ENCODE measurements at places on chromosomes 7 and 10.

- DNase-seq: no peak
Observed at GRCh38 chr7:72222136-72222535, 190.0 kb downstream of the CALN1 start.

GRCh38 chr10:31590023-31590800 is 271.2 kb downstream of the ZEB1 start:
- no peak for DNase-seq

GRCh38 chr10:36110097-36110496 is 468.0 kb upstream of the FZD8 start:
- no peak for DNase-seq

GRCh38 chr7:20217193-20217948 is at the start of gene MACC1:
MACC1 (minus strand) TSS chr7:20217384; CDS start chr7:20161862, 55,522 bp downstream.
- no peak for DNase-seq

GRCh38 chr10:44949915-44950314 is 9.7 kb upstream of the RASSF4 start:
- no peak for DNase-seq

DNA sequence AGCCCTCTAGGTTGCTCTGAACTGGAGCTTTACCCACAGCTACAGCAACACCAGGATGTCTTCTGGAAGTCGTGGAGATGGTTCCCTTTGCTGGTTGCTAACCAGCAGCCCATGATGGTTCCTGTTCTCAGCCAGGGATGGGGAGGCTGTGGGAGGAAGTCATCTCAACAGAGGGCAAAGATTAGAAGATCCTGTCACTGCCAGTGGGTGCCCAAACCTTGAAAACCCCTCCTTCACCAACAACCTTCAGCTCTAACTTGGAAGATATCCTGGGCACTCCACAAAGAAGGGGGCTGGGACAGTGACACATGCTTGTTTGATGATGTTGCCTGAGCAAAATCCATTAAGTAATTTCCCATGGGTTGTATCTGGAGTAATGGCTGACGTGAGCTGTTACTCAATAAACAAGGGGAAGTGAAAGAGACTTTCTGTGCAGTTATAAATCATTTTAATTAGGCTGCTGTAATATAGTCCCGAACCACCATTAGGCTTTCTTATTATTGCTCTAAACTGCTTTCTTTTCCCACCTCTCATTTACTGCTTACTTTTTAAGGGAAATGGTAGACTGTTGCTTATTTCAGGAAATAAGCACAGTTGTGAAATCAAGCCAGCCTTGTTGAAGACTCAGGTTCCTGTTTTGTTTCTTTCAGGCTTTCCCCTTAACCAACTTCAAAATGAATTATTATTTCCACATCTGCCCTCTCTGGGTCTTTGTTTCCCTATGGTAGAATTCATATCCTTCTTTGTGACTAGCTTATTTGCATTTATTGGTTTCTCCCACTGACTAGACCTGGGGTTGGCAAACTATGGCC is 124.8 kb downstream of the PPP1R17 start:
- DNase-seq: no peak

- no peak for DNase-seq
Observed at GRCh38 chr10:103881416-103882284, 26.3 kb upstream of the SH3PXD2A start.

DNA sequence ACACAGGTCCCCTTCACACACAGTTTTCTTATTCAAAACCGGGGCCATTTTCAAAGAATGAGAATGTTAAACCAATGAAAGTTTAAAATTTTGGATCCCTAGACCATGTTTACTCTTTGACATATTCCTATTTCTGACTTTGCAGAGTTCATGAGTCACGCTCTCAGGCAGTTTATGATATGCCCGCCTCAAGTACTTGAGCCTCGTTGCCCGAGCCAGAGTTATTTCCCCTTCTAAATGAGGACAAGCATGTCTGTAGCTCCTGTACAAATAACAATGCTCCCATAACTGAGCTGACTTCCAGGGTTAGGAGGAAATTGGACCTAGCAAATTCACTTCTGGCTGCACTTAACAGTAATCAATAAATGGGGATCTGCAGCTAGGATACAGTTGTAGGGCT is 87.9 kb upstream of the PDE1C start:
- no peak for DNase-seq

- no peak for DNase-seq
Observed at GRCh38 chr10:28326516-28327490, 23.9 kb upstream of the MPP7 start.

GRCh38 chr7:37448636-37449361 is at the start of gene ELMO1:
ELMO1 (minus strand) TSS chr7:37448864; CDS start chr7:37342690, 106,174 bp downstream.
- peak; percentile 55 for DNase-seq

- no peak for DNase-seq
Observed at GRCh38 chr7:88806280-88807037, 10.9 kb upstream of the TEX47 start.

GRCh38 chr7:1758028-1758858 is 88.2 kb downstream of the ELFN1 start:
- no peak for DNase-seq

GRCh38 chr7:116259871-116260440 is 49.6 kb downstream of the TES start:
- DNase-seq: no peak

GRCh38 chr7:1978656-1979590 is 253.8 kb downstream of the MAD1L1 start:
- DNase-seq: no peak

GRCh38 chr7:103866919-103867318 is 122.5 kb downstream of the RELN start:
- DNase-seq: no peak

- DNase-seq: no peak
Observed at GRCh38 chr7:107446988-107447387, 22.9 kb upstream of the GPR22 start.

- no peak for DNase-seq
Observed at GRCh38 chr7:133309333-133309732, 56.5 kb downstream of the EXOC4 start.

DNA sequence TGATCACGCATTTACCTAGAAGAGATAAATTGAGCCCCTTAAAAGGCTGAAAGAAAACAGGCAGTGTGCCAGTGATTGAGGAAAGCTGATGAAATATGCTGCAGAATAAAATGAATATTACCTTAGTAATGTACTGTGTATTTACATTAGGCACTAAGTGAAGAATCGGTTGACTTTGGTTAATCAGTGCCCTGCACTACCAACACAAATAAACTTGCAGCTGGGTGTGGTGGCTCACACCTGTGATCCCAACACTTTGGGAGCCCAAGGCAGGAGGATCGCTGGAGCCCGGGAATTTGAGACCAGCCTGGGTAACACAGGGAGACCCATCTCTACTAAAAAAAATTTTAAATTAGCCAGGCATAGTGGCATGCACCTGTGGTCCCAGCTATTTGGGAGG is 148.3 kb upstream of the TCF7L2 start:
- DNase-seq: no peak

DNA sequence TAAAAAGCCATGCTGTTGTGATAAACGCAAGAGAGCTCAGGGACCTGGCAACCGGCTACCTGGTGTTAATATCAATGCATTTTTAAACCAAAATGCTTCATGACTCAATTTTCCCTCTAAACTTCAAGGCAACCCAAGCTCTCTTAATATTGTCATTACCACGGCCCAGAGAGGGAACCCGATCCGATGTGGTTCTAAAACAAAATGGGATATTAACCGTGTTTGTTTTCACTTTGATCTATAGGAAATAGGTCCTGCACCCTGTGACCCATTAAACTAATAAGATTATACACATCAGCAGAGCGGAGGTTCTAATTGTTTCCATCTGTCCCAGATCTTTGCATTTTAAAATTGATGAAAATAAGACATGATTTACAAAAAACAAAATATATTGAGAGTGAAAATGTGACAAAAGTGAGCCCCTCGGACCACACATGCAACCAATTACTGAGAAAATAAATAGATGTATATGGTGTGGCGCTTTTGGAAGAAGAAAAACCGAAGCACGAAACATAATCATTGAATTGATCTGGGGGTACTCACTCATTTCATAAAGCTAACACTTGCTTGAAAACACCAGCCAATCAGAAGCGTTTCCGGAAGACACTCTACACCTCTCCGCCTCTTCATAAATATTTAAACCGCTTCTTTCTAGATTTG is 290.3 kb upstream of the NFE2L3 start:
- DNase-seq: no peak

DNA sequence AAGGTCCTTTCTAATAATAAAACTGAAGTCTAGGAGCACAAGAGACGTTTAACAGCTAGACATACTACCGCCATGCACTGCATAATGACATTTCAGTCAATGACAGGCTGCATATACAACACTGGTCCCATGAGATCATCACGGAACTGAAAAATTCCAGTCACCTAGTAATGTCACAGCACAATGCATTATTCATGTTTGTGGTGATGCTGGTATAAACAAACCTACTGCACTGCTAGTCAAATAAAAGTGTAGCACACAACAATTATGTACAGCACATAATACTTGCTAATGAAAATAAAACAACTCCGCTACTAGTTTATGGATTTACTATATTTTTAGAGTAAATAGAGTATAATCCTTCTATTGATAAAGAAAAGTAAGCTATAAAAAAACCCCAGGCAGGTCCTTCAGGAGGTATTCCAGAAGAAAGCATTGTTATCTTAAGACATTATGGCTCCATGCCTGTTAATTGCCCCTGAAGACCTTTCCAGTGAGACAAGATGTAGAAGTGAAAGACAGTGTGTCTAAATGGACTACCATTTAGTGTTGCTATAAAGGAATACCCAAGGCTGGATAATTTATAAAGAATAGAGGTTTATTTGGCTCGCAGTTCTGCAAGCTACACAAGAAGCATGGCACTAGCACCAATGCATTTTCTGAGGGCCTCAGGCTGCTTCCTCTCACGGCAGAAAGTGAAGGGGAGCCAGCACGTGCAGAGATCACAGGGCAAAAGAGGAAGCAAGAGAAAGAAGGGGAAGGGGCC is 47.1 kb downstream of the HIBADH start:
- no peak for DNase-seq

GRCh38 chr10:75957314-75958120 is 526.1 kb downstream of the LRMDA start:
- DNase-seq: no peak

GRCh38 chr10:35614312-35614711 is 9.2 kb downstream of the GJD4 start:
- DNase-seq: no peak

DNA sequence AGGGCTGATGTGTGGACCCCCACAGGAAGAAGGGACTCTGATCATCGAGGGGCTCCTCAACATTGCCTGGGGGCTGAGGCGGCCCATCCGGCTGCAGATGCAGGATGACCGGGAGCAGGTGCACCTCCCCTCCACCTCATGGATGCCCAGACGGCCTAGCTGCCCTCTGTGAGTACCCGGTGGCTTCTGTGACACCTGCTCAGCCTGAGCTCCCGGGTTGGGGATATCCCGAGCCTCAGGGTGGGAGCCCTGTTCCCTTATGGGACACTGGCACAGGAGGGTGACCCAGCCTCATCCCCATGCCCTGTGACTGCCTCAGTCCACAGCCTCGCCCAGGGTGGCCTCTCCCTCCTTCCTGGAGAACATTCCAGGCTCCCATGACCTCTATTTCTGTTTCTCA is 3.9 kb upstream of the DEPP1 start:
- no peak for DNase-seq

DNA sequence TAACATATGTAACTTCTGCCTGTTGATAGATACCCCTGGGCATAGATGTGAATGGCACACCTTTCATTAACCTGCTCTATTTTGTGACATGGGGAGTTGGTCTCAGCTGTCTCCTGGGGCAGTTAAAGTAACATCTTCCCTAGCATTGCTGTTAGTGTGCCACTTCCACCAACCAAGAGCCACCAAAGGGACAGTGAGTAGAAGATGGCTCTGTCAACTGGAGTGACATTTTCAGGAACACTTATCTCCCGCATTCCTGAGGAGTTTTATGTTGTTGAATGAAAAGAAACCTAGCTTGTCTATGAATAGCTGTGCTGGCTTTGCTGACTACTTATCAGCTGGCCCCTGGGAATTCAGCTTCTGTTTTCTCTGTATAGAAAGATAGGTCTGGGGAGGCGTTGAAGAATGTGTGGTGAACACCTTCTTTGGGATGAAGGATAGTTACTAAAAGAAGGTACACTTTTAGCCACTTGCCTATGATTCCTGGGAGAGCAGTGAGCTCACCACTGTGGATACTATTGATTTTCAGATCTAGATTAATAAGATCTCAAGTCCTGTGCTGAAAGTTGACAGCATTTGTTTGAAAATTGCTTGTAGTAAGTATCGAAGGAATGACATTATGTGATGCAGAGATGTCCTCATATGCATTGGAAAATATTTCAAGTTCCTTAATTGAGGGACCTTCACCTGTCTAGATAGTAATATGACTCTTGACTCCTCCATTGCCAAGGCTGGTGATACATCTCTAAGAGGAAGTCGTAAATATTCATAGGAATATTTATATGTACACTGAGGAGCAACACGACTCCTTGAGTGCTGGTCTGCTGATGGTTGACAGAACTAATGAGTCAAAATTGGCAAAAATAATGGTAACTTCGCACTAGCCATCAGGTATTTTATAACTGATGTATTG is 7.6 kb downstream of the STARD3NL start:
- DNase-seq: no peak

GRCh38 chr7:144653449-144653848 is 182.4 kb downstream of the TPK1 start:
- no peak for DNase-seq

DNA sequence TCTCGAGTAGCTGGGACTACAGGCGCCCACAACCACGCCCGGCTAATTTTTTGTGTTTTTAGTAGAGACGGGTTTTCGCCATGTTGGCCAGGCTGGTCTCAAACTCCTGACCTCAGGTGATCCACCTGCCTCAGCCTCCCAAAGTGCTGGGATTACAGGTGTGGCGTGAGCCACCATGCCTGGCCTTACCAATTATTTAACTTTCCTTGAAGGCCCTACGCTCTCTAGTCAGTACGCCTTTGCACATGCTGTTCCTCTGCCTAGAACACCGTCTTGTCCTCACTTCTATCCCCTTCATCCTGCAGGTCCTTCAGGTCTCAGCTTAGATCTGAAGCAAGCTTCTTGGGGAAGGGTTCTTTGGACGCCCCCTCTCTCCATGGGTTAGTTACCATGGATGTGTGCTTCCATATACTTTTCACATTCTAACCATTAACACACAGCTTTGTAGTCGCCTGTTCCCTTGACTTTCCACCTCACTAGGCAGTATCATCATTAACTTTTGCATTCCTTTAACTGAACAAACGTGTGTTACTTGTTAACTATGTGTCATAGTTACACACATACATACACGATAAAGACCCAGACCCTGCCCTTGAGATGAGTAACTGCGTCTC is 592 bp upstream of the ATP6V1F start:
- no peak for DNase-seq

- no peak for DNase-seq
Observed at GRCh38 chr7:40608321-40609075, 473.7 kb downstream of the SUGCT start.

- DNase-seq: no peak
Observed at GRCh38 chr7:74233655-74234285, 20.4 kb downstream of the RFC2 start.

Measured in stimulated activated CD8-positive, alpha-beta memory T cell treated with anti-CD3 and anti-CD28 coated beads, Interleukin-2, amount 100 ng/mL, for 1 hour (primary cell).